ENCODE measurements at places on chromosomes 16 and 17. TPM values are rescaled to one million over a fixed set of nuclear protein-coding genes. Genes with fewer than 3 reads are reported as not detected.
A peak's percentile ranks its signal among the peaks of the same experiment; 100 is the strongest.

The PLA2G10 gene
- not detected for total RNA-seq

The DBF4B gene
- 11.6 TPM for total RNA-seq

- no peaks in the 10 kb centered on the region for H3K4me1 ChIP-seq
- H3K27me3 ChIP-seq = no peaks in the 10 kb centered on the region
- no peak overlapping the region for H3K27ac ChIP-seq
- no peaks in the 10 kb centered on the region for H3K36me3 ChIP-seq
Observed at GRCh38 chr16:86971251-86971650, 345.9 kb downstream of the C16orf95 start.

The TSPAN10 gene
- 1.7 TPM for total RNA-seq

The C16orf96 gene
- not detected for total RNA-seq

DNA sequence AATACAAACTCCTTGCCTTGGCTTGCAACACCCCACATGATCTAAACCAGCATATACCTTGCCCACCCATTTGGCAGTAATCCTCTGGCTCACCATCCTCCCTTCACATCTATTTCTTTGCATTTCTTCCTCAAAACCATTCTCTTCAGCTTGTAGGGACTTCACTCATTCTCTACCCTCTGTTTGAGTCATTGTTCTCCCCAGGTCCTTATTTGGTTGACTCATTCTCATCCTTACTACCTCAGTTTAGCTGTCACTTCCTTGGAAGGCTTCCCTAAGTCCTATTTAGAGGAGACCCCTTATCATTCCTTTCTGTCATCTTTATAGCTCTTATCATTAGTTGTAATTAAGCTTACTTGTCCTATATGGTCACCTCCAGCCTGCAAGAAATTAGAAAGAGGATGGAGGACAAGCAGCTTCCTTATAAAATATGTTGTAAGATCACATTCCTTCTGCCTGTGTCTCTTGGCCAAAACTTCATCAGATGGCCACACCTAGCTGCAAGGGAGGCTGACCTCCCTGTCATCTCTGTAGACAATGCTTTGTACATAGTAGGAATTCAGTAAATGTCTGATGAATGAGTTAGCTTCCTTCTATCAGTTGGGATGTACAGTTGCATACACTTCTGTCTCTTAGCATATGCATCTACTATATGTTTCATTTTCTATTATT lies 1.7 kb downstream of the TTC19 start:
- peaks cover 52% of the 10 kb centered on the region for H3K36me3 ChIP-seq
- H3K4me3 ChIP-seq = peak overlapping the region; percentile 76
- DNase-seq = no peak
- H3K27ac ChIP-seq = no peak overlapping the region

DNA sequence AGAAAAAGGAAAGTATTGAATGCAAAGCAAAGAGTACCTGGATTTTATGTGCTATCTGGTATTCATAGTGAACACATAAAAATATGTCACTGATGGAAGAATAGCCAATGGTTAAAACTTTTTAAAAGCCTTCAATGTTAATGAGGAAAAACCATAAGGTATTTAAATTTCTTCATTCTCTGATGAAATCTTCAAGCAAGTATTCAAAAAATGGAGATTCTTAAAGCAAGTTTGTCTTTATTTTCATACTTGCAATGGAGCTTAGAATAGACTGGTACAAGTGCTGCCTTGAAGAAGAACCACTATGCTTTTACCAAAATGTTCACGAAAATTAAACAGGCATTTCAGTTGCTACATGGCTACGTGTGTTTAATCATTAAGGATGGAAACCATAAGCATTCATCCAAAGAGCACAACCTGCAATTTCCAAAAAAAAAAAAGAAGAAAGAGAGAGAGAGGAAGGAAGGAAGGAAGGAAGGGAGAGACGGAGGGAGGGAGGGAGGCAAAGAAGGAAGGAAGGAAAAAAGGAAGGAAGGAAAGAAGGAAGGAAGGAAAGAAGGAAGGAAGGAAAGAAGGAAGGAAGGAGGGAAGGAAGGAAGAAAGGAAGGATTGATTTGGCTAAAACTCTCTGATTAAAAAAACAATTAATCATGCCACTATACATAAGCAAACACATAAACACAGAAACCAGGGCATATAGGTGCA lies 17.6 kb downstream of the HS3ST3A1 start:
- H3K4me3 ChIP-seq = no peak overlapping the region
- no peaks in the 10 kb centered on the region for H3K4me1 ChIP-seq
- H3K27me3 ChIP-seq = no peaks in the 10 kb centered on the region

DNA sequence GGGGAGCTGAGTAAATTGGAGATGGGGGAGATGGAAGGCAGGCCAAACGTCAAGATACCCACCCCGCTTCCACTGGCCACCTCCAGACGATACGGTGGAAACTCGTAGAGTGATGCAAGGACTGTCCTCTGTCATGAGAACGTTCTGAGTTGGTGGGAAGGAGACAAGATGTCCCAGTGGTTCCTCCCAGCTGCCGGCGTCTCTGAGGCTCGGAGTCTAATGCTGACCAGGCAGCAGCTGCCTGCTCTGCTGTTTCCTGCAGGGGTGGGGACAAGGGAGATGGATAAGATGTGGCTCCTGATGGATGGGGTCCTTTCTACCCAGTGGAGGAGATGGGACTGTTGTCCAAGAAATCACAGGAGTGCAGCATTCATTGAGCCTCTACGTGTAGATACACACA lies 28.2 kb upstream of the C1QL1 start:
- H3K4me3 ChIP-seq = no peak overlapping the region
- no peaks in the 10 kb centered on the region for H3K36me3 ChIP-seq
- DNase-seq = no peak
- no peaks in the 10 kb centered on the region for H3K27me3 ChIP-seq

- no peaks in the 10 kb centered on the region for H3K4me1 ChIP-seq
- no peak for DNase-seq
- H3K27me3 ChIP-seq = no peaks in the 10 kb centered on the region
Observed at GRCh38 chr17:27928587-27928986, 35.4 kb upstream of the LYRM9 start.

DNA sequence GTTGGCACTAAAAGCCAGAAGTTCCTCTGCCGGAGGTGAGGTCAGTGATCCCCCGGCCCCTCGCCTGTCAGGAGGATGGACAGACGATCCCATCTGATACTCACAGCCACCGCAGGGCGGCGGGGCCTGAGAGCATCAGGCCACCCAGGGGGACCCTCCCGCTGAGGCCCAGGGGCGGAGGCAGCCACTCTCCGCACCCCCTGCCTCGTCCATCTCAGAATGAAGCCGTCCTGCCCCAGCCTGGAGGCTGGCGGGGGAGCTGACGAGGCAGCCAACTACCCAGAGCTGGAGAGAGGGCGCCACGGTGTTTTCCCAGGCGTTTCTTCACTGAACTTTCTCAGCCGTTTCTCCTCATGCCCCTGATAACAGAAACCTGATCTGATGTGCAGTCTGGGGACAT lies 22.6 kb downstream of the TPSD1 start:
- peaks cover 2% of the 10 kb centered on the region for H3K4me1 ChIP-seq
- no peaks in the 10 kb centered on the region for H3K27me3 ChIP-seq

- H3K27ac ChIP-seq = no peak overlapping the region
- peaks cover 25% of the 10 kb centered on the region for H3K36me3 ChIP-seq
- peaks cover 16% of the 10 kb centered on the region for H3K4me1 ChIP-seq
- no peaks in the 10 kb centered on the region for H3K27me3 ChIP-seq
Observed at GRCh38 chr16:71287911-71288310, 1.3 kb downstream of the CMTR2 start.

DNA sequence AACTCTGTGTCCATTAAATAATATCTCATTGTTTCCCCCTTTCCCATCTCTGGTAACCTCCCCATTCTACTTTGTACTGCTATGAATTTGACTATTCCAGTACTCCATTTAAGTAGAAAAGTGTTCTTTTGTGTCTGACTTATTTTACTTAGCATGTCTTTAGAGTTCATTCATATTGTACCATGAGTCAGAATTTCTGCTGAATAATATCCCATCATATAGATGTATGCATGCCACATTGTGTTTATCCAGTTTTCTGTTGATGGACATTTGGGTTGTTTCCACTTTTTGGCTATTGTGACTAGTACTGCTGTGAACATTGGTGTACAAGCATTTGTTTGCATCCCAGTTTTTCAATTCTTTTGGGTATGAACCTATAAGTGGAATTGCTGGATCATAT lies 6.0 kb downstream of the PPM1D start:
- H3K36me3 ChIP-seq = no peaks in the 10 kb centered on the region
- no peak overlapping the region for H3K4me3 ChIP-seq
- no peak overlapping the region for H3K27ac ChIP-seq
- peaks cover 30% of the 10 kb centered on the region for H3K4me1 ChIP-seq

DNA sequence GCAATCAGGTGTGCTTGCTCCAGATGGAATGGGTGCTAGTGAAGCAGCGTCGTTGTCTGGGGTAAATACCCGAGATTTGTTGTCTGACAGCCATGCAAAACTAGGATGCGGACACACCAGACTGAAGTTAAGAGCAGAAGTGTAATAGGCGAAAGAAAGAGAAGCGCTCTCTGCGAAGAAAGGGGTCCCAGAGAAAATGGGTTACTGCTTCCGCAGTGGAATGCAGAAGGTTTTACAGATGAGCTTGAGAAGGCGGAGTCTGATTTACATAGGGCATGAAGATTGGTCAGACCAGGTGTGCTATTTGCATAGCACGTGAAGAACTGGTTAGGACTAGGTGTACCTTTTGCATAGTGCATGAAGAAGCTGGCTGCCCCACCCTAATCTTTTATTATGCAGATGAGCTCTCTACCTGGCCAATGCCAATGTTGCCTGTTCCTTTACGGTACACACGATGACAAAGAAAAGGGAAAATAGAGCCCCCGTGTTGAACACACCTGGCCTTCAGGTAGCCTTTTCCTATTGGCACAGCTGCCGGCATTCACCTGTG lies 32.0 kb upstream of the SNN start:
- H3K4me1 ChIP-seq = no peaks in the 10 kb centered on the region
- H3K4me3 ChIP-seq = no peak overlapping the region
- DNase-seq = no peak
- no peaks in the 10 kb centered on the region for H3K36me3 ChIP-seq
- H3K27ac ChIP-seq = no peak overlapping the region
- H3K27me3 ChIP-seq = no peaks in the 10 kb centered on the region

DNA sequence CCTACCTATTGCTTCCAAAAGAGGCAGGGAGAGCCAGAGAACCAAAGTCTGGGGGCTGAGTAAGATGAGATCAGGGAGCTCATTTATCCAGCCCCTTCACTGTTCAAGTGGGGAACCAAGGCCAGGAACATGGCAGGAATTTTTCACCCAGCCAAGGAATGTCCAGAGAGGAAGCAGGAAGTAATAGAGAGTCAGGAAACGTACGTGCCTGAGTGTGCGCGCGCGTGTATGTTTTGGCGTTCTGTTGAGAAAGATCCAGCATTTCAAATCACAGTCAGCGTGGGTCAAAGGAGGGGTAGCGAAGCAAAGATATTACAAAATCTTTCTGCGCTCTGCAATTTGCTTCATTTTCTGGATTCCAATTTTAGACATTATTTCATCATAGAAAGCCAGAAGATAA lies 41.9 kb upstream of the WSCD1 start:
- no peak overlapping the region for H3K27ac ChIP-seq
- no peaks in the 10 kb centered on the region for H3K27me3 ChIP-seq
- H3K4me3 ChIP-seq = no peak overlapping the region
- no peak for DNase-seq
- no peaks in the 10 kb centered on the region for H3K4me1 ChIP-seq
- H3K36me3 ChIP-seq = no peaks in the 10 kb centered on the region

DNA sequence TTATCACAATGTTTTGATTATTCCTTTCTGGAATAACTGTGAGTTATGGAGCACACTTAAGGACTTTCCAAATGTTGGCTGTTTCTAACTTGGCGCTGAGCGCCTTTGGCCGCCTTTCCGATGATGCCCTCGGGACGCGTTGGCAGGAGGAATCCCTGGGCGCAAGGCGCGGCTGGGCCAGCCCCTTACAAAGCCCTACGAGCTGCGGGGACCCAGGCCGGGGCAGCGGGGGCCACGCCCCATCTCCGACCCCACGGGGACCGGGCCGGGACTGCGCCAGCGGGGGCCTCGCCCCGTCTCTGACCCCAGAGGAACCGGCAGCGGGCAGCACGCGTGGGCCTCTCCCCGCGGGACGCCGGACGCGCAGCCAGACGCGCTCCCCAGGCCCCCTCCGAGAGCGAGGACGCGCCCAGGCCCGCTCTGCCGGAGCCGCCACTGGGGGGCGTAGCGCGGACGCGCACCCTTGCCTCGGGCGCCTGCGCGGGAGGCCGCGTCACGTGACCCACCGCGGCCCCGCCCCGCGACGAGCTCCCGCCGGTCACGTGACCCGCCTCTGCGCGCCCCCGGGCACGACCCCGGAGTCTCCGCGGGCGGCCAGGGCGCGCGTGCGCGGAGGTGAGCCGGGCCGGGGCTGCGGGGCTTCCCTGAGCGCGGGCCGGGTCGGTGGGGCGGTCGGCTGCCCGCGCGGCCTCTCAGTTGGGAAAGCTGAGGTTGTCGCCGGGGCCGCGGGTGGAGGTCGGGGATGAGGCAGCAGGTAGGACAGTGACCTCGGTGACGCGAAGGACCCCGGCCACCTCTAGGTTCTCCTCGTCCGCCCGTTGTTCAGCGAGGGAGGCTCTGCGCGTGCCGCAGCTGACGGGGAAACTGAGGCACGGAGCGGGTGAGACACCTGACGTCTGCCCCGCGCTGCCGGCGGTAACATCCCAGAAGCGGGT lies at the start of gene GAA:
TSS of gene GAA (plus strand) at position 571 of the 935 bp plus-strand sequence. CDS start 3,006 bp downstream, outside the sequence.
- peaks cover 17% of the 10 kb centered on the region for H3K4me1 ChIP-seq
- H3K36me3 ChIP-seq = no peaks in the 10 kb centered on the region
- no peaks in the 10 kb centered on the region for H3K27me3 ChIP-seq
- H3K27ac ChIP-seq = no peak within 1 kb of the TSS
- H3K4me3 ChIP-seq = peak within 1 kb of the TSS; percentile 94
- DNase-seq = peak; percentile 95

The KRTAP1-5 gene
- total RNA-seq = not detected

GRCh38 chr16:21613361-21613760 lies 14.0 kb downstream of the METTL9 start:
- H3K4me3 ChIP-seq = no peak overlapping the region
- H3K4me1 ChIP-seq = peaks cover 61% of the 10 kb centered on the region
- no peaks in the 10 kb centered on the region for H3K36me3 ChIP-seq
- H3K27ac ChIP-seq = no peak overlapping the region

GRCh38 chr16:11405331-11406176 lies 60.3 kb downstream of the RMI2 start:
- H3K4me1 ChIP-seq = peaks cover 2% of the 10 kb centered on the region
- no peak overlapping the region for H3K27ac ChIP-seq
- no peaks in the 10 kb centered on the region for H3K27me3 ChIP-seq
- no peak overlapping the region for H3K4me3 ChIP-seq
- no peaks in the 10 kb centered on the region for H3K36me3 ChIP-seq

All from Karpas-422 (cell line).